ENCODE measurements at places on chromosomes 6 and 20.

DNA sequence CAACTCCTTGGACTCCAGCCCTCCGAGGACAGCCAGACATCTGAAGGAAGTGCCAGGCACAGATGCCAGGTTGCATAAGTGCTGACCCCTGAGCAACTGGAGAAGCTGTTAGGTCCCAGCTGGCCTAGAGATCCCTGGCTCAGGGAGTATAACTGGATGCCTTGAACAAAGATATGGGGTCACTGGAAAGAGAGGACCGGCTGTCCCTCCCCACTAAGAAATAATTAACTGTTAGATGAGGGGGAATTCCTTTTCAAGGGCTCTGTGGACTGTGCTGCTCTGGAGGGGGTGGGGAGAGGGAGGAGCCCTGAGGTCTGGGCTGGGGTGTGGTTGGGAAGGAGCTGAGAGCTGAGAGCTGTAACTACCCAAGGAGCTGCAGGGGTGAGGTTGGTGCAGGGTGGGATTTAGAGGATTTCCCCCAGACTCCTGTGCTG is 39.6 kb downstream of the HLA-F start:
- no peak for DNase-seq

- no peak for DNase-seq
Observed at GRCh38 chr6:8238773-8239683, 136.7 kb upstream of the EEF1E1 start.

GRCh38 chr6:75600768-75601167 is 912 bp upstream of the SENP6 start:
- no peak for DNase-seq

- DNase-seq = no peak
Observed at GRCh38 chr20:40806929-40807820, 118.1 kb upstream of the MAFB start.

GRCh38 chr6:138653435-138653834 is 120.1 kb upstream of the CCDC28A start:
- DNase-seq = no peak

DNA sequence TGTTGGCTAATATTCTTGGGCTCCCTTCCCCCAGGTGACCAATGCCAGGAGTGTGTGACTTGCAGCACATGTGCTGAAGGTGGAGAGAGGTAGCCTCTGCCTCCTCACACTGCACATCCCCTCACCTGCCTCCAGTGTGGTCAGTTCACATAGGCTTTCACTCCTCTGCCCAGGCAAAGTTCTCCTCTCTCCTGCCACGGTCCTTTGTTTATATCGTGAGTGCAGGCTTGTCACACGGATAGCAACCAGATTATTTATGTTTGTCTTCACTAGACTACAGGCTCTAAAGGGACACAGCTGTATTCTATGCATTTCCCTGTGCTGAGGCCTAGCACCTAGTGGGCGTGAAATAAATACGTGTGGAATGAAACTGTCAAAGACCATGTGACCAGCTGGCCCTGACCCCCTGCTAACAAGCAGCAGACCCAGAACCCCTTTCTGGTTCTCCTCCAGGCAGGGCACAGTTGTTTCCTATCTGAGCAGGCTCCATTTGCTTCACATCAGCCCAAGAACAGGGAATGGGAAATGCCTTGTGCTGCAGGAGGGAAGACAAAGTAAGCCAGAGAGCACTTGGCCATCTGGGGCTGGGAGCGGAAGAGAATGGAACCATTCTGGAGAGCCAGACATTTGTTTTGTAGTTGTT is 42.3 kb downstream of the UNC5CL start:
- no peak for DNase-seq

DNA sequence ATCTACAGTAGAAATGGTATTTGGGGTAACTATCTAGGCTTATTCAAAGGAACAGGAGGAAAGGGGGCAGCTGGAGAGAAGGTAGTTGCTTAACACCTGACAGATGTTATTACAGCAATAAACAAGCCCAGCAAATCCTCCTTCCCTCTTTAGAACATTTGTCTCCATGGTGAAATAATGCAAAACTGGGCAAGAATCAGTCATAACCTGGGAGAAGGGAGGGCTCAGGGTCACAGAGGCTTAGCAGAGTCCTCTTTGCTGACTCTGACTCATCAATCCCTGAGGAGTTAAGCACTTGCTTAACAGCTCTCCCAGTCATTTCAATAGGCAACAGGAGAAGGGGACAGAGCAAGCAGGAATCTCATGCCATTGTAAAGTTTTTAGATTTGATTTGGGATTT is 230.3 kb downstream of the IBTK start:
- peak; percentile 84 for DNase-seq

GRCh38 chr6:128686084-128686483 is 165.7 kb upstream of the PTPRK start:
- no peak for DNase-seq

GRCh38 chr6:124658053-124658452 is 304.2 kb upstream of the RNF217 start:
- no peak for DNase-seq

DNA sequence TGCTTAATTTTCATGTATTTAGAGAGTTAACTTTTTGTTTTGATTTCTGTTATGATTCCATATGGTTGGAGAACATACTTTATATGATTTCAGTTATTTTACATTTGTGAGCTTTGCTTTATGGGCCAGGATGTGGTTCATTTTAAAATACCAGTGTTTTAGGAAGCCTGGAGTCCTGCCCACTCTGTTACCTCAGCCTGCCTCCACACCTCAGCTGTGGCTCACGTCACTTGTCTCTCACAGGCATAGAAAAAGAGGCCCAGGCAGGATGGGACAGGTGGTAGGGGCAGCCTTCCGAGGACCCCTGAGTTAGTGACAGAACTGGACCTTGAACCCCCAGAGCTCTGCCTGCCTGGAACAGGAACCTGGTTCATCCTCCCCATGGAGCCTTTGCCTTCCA is 16.0 kb downstream of the PSMF1 start:
- DNase-seq = no peak

GRCh38 chr20:37907330-37907676 is 4.4 kb downstream of the VSTM2L start:
- DNase-seq = peak; percentile 9

DNA sequence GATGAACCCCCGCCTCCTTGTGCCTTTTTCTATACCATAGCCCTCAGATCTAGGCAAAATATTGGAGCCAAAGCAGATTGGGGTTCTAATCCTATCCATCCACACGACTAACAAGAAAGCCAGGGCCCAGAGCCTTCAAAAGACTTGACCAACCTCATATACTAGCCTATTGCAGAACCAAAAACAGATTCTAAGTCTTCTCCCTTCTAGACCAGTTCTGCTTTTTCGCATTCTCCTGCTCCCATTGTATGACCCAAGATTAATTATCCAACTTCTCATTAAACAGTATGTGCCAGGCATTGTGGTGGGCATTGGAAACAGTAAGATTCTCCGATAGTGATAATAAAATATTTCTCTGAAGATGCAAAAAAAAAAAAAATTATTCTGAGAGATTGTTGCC is 113.7 kb upstream of the JARID2 start:
- DNase-seq = no peak

DNA sequence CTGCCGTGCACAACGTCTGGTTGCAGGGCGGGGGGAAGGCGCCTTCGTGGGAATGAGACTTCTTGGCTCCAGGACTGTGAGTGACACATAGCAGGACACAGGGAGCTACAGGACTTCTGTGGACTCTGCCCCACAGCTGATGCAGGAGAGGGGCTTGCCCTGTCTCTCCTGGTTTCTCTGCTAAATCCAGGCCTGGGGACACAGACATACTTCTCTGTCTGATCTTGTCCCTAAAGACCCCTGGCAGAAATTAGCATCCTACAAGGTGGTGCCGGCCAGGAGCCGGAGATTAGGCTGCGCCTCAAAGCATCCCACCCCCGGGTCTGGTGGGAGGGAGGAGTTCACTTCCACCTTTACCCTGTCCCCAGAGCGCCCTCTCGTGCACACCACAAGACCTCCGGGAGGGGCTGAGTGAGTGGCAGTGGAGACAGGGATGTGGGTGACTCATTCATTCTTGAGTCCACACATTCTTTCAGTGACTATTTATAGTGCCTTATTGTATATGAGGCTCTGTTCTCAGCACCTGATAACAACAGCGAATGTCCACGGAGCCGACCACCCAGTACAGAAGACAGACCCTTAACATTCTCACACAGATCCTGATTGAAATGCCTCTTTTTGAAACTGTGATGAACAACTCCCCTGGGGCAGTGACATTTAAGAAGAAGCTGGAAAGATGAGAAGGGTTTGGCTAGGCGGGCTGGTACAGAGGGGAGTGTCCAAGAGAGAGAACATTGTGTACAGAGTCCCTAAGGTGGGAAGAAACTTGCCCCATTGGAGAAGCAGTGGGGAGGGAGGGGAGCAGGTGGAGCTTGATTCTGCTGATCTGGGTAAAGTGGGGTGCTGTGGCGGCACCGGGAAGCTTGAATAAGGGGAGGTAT is 39.0 kb downstream of the GMPR start:
- peak; percentile 88 for DNase-seq

GRCh38 chr6:98838975-98839374 is 4.6 kb downstream of the POU3F2 start:
- no peak for DNase-seq

DNA sequence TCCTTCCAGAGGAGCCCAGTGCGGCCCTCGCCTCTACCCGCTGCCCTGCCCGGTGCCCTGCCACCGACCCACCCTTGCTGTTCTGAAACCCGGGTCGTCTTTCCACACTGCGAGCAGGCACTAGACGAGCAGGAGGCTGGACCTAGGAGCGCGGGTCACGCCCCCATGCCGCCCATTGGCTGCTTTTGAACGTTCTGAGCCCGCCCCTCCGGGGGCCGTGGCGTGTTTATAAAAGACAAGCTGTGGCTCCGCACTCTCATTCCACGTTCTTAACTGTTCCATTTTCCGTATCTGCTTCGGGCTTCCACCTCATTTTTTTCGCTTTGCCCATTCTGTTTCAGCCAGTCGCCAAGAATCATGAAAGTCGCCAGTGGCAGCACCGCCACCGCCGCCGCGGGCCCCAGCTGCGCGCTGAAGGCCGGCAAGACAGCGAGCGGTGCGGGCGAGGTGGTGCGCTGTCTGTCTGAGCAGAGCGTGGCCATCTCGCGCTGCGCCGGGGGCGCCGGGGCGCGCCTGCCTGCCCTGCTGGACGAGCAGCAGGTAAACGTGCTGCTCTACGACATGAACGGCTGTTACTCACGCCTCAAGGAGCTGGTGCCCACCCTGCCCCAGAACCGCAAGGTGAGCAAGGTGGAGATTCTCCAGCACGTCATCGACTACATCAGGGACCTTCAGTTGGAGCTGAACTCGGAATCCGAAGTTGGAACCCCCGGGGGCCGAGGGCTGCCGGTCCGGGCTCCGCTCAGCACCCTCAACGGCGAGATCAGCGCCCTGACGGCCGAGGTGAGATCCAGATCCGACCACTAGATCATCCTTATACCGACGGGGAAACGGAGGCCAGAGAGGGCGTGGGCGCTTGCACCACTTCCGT is at the start of gene ID1:
Gene ID1, plus strand, starts transcription at position 259 of the 871 bp plus-strand sequence. Its CDS starts 99 bp downstream, at position 358.
- peak; percentile 90 for DNase-seq

- DNase-seq = no peak
Observed at GRCh38 chr6:53214172-53214571, 65.5 kb upstream of the GCM1 start.

DNA sequence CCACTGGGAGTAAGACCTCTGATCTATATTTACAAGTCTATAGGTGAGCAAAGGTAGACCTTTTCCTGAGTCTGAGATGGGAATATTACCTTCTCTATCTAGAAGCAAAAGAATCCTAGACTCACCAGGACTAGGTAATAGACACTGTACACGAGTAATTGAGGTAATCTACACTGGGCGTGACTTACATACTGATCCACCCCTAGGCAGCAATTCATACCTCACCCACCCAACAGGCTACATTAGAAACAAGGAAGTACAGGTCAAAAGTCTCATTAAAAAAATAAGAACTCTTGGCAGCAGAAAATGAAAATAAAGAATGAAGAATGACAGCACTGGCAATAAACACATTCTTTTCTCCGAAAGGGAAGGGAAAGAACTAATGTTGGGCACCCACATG is 7.6 kb downstream of the CSNK2A1 start:
- DNase-seq = peak; percentile 6

DNA sequence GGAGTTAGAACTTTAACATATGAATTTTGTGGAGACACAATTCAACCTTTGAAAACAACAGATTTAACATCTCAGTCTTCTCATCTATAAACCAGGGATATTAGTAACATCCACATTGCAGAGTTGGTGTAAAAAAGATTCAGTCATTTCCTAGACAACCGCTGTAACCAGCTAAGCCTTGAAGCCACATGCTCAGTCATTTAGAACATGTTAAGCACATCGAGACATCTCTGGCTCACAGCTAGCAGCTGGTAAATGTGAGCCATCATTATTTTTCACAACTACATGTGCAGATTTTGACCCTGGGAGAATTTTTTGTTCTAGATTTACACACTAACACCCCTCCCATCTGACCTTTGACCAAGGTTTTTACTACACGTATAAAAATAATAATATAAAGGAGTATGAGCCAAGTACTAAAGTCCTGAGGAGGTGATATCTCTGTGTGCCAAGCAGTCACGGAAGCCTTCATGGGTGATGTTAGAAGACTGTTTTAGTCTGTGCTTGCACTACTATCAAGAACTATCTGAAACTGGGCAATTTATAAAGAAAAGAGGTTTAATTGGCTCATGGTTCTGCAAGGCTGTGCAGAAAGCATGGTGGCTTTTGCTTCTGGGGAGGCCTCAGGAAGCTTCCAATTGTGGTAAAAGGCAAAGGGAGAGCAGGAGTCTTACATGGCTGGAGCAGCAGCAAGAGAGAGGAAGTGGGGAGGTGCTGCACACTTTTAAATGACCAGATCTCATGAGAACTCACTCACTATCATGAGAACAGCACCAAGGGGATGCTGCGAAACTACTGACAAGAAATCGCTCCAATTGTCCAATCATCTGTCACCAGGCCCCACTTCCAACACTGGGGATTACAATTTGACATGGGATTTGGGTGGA is 48.7 kb upstream of the IL20RA start:
- no peak for DNase-seq

DNA sequence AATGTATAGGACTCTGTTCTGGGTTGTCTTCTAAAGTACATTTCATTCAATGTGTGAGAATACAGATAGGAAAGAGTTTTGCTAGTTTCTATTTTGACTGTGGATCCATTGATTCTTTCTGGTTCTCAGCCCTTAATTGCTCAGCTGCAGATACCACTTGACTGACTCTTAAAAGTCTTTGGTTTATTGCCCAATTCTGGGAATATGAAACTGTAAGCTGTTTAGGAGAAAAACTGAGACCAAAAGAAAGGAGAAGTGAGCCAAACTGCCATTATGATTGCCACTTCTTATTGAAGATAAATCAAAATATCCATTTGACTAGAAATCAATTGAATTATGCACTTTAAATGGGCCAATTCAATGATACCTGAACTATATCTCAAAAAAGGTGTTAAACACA is 211.4 kb downstream of the ESR1 start:
- DNase-seq = no peak

DNA sequence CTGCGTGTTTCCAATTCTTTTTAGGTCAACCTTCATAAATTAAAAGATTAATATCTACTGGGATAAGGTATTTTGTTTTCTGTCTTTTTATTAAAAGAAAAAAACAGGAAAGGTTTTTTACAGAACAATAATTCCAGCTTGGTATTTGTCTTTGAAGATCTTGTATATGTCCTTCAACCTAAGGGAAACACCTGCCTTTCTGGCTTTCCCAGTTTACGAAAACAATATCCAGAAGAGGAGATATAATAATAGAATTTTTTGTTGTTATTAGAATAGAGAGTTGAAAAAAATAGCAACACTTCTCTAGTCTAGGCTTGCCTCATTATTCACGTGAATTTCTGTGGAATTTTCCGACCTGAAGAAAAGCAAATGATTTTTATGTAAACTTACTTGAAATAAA is 37.9 kb upstream of the CCN2 start:
- no peak for DNase-seq

GRCh38 chr6:152727507-152727906 is 23.1 kb upstream of the VIP start:
- no peak for DNase-seq

GRCh38 chr6:110514818-110515217 is 38.4 kb upstream of the SLC22A16 start:
- no peak for DNase-seq

Data from NCI-H226 (cell line).